ENCODE measurements at places on chromosomes 4 and X.

GRCh38 chr4:102667001-102667400 is 93.8 kb downstream of the MANBA start:
- no peak for DNase-seq

DNA sequence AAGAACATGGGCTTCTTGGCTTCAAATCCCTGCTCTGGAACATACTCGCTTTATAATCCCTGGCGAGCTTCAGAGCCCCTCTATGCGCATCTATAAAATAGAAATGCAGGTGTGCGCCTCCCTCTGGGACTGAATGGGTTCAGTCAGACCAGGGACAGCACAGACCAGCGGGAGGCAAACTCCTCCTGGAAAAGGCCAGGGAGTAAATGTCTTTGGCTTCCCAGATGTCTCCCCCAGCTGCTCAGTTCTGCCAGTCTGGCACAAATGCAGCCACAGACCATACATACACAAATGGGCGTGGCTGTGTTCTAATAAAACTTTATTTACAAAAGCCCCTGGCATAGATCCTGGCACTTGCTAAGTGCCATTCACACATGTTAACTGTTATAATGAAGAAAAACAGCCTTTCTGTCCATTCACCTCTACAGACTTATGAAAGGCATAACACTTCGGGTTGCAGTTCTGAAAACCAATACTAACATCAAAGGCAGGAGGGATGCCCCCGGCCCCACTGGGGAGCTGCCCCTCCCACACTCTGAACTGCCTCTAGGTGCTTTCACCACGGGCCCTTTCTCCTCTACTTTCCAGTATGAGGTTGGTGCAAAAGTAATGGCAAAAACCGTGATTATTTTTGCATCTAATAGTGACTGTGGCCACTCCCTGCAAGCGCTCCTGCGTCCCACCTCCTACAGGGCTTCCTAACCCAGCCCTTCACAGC is 4.6 kb downstream of the JAKMIP1 start:
- DNase-seq, result peak; percentile 52

DNA sequence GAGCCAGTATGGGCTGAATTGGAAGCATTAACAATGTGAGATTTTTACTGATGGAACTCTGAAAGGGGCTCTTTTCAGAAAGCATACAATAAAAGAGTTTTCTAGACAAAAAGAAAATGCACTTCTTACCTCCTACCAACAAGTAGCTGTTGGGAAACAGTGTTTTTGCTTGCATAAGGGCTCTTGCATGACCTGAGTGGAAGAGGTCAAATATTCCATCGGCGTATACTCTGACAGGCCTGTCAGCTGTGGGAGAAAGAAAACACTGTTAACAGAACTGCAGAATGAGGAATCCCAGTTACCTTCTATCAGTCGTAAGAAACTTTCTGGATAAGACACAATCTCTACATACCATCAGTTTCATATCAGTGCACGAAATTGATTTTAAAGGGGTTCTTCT is 39.5 kb downstream of the PCYT1B start:
- DNase-seq, result no peak

DNA sequence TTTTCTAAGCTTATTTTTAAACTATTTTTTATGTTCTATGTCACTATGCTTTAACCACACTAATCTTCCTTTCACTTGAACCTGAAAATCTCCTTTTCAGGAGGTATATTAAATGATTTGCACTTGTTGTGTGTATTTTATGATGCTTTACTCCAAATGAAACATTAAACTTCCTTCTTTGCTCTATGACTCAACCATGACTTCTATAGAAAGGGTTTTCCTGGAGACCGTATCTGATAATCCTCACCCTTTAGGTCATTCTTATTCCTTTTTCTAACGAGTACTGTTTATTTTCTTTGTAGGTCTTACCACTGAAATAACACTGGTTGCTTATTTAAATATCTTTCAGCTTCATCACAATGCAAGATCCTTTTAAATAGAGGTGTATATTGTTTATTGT is 1163.2 kb downstream of the PCDH18 start:
- DNase-seq, result no peak

- no peak for DNase-seq
Measured at GRCh38 chrX:153634236-153634635, 12.8 kb upstream of the DUSP9 start.

DNA sequence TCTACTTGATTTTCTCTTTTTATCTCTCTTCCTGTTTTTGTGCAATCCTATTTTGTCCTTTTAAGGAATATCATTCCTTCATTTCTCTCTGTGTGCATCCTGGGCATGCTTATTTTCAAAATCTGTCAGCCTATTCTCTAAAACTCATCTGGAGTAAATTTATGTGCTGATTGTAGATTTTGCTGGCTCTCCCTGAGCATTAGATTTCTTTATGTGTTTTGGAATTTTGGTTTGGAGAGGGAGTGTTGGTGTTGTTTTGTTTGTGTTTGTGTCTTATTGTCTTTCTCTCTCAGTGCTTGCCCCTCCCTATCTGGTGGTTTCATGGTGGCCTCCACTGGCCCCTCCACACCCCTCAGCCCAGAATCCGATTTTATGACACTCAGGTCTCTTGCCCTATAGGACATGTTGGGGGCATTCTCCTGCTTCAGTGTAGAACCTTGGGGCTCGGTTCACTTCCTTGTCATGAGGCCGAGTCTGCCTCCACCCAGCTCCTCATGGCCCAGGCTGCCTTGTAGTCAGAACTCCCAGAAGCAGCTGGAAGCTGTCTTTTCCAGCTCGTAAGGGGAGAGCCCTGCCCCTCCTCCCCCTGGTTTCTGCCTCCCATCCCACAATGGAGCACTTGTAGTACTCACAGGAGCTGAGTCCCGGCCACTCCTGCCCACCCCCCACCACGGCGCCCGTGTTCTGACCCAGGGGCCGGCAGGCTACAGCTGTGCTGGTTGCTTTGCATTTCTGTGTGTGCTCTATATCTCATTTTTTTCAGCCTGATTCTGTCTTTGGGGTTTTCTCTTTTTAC is 24.5 kb upstream of the PJA1 start:
- DNase-seq, result no peak

GRCh38 chr4:123937581-123937980 is 541.0 kb downstream of the SPRY1 start:
- no peak for DNase-seq

GRCh38 chrX:88416002-88416401 is 331.0 kb upstream of the CPXCR1 start:
- no peak for DNase-seq

DNA sequence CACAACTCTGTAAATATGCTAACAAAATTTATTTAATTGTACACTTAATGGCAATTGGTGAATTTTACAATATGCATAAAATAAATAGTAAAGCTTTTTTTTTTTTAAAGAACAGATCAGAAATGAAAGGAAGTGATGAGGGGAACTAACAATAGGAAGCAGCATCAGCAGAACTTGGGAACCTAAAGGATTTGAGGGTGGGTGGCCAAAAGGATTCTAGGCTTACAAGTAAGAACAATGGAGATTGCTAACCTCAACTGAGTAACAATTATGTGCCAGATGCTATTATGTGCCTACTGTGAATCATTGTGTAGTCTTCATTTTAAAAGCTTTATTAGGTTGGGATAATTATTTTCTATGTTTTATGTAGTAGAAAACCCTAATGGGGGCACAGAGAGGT is 185.2 kb downstream of the LDB2 start:
- DNase-seq, result no peak

DNA sequence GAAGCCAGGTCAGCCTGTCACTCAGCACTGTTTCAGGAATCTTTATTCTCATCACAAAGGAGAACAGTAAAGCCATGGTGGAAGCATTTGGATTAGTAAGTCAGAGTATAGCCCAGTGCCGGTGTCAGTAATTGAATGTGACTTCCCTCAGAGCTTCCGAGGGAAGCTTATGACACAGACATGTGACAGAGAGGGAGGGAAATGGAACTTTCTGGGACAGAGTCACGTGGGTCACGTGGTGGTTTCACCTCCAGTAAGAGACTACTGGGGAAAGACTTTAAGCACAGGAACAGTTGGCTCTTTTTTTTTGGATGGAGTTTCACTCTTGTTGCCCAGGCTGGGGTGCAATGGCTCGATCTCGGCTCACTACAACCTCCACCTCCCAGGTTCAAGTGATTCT is 53.3 kb upstream of the CCDC160 start:
- no peak for DNase-seq

GRCh38 chrX:16067886-16068515 is 55.4 kb upstream of the GRPR start:
- no peak for DNase-seq

DNA sequence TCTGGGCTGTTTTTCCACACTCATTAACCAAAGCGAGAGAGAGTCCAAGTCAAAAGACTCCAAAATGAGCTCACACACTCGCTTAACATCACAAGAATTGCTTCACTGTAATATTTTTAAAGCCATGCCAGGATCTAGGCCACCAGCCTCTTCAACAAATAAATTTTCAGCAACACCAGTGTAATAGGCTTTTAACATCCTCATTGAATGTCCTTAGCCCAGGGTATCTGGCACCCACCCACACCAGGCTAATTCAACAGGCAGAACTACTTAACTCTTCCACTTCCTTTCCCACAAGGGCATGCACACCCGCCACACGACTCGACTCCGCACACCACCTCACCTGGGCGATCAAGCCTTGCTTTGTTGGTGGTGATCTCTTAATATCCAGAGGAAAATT is 34.2 kb downstream of the FAT1 start:
- DNase-seq, result no peak

- DNase-seq, result no peak
Measured at GRCh38 chr4:76689145-76689817, 208.7 kb downstream of the SOWAHB start.

DNA sequence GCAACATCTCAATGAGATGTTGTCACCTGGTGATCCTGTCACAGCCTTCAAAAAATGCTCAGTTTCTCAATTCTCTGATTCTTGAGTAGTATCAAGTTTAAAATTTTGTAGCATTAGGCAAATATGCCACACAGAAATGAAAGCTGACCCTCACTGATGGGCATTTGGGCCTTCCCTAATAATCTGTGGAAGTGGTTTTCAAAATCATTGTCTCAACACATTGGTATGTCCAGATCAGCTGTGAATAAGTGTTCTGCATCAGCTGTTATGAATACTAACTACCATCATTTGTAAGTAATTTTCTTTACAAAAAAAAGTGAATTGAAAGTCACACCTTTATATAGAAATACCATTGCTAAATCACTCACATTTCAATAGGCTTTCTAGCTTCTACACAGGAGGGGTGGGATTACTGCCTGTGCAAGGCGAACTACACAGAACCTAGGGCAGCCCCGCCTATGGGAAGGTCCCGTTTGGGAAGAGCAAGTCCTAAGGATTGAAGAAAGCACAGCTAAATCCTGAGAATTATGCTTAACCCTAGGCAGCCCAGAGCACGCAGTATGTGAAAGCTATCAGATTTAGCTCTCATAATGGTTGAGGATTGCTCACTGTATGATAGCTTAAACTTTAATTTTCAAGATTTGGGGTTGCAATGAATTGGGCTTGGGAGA is 73.4 kb downstream of the GPC3 start:
- no peak for DNase-seq

GRCh38 chr4:56641494-56642051 is 39.5 kb downstream of the HOPX start:
- DNase-seq, result no peak

GRCh38 chr4:59535541-59535940 is 1664.6 kb upstream of the ADGRL3 start:
- DNase-seq, result no peak

- DNase-seq, result no peak
Measured at GRCh38 chr4:21517126-21517859, 431.3 kb downstream of the KCNIP4 start.

GRCh38 chr4:128461291-128462102 is 173.9 kb upstream of the PGRMC2 start:
- DNase-seq, result peak; percentile 86

DNA sequence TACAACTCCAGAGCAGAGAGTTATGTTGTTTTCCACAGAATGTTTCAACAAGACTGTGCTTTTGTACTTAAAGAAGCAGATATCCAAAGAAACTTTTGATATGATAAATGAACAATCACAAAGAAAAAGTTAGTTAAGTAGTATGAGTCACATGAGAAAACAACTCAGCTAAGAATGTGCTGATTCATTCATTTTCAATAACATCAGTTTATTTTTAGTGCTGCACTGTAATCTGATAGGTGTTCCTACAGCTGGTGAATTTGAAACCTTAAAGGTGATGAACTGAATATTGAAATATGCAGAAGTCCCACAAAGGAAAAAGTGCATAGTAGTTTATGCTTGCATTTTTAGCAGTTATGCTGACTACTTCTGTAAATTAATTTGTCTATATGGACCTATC is 180.3 kb upstream of the TENM3 start:
- no peak for DNase-seq

DNA sequence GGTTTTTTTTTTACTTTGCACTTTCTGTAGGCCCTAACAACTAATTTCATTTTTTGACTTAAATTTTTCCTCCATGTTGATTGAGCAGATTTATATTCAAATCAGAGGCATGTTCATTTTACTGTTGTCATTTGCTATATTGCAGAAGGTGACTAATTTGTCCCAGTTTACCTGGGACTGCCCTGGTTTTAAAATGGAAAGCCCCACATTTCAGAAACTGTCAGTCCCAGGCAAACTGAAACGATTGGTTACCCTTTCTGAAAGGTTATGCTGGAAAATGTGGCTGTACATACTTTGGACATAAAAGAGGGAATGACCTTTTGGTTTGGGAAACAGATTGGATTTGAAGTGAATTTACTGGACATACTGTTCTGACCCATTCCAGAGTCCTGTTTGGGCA is 160.0 kb downstream of the SPCS3 start:
- no peak for DNase-seq

DNA sequence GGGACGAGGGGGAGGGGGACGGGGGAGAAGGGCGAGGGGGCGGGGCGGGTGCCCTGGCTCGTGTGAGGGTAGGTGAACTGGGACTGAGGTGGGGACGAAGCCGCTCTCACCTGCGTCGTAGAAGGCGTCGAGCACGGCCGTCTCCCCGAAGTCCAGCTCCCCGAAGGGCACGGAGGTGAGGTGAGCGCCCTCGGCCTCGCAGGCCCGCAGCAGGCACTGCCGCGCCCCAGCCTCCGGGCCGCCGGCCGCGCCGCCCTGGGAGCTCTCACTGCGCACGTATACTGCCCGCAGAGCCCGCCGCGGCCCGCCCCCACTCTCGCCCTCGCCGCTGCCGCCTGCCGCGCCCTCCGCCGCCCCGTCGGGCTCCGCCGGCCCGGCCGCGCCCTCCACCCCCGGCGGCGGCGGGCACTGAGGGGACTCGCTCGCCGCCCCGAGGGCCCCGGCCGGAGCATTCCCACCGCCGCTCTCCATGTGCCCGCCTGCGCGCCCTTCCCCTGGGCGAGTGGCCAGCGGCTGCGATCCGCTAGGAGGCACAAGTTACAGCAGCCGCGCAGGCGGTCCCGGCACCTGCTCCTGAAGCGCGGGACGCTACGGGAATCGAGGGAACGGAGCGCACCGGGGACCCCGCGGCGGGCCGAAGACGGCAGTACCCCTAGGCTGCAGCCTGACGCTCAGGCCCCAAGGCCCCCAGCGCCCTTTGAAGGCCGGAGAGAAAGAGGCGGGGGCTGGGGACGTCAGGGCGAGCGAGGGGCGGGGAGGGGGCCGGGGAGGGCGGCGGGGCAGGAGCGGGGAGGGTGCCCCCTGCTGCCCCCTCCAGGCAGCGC is at the start of gene MAP3K15:
Gene MAP3K15 (minus strand): TSS at position 718 of the 824 bp plus-strand sequence. CDS start 247 bp downstream, at position 471.
- DNase-seq, result no peak

- no peak for DNase-seq
Measured at GRCh38 chr4:4735136-4735750, 124.2 kb upstream of the MSX1 start.
